Vagina (tissue), 2 donors: ENCODE measurements at places on chromosomes 4 and X.

- no peak for DNase-seq
These were observed 135.8 kb upstream of the DGKK start for GRCh38 chrX:50606300-50606950.

DNA sequence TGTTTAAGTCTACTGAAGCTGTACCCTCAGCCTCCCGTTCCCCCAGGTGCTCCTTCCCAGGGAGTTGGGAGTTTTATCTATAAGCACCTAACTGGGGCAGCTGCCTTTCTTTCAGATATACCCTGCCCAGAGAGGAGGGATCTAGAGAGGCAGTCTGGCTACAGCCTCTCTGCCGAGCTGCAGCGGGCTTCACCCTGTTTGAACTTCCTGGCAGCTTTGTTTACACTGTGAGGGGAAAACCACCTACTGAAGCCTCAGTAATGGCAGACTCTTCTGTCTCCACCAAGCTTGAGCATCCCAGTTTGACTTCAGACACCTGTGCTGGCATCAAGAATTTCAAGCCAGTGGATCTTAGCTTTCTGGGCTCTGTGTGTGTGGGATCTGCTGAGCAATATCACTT, 122.5 kb downstream of the MAGEE1 start:
- DNase-seq = no peak

DNA sequence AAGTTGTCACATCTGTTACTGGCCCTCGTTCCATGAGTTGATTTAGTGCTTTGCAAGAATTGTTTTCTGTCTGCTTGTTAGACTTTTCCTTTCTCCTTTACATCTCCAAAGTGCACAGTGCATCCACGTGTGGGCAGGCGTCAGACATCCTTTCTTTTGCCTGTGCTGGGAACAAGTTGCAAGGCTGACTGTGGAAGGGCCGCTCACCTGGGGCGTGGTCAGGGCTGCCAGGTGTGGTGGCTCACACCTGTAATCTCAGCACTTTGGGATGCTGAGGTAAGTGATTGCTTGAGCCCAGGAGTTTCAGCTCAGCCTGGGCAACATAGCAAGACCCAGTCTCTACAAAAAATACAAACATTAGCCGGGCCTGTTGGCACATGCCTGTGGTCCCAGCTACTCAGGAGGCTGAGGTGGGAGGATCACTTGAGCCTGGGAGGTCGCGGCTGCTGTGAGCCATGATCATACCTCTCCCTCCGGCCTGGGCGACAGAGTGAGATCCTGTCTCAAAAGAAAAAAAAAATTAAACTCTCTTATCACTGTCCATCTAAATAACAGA, 46.2 kb downstream of the RGS12 start:
- peak; percentile 67 for DNase-seq

DNA sequence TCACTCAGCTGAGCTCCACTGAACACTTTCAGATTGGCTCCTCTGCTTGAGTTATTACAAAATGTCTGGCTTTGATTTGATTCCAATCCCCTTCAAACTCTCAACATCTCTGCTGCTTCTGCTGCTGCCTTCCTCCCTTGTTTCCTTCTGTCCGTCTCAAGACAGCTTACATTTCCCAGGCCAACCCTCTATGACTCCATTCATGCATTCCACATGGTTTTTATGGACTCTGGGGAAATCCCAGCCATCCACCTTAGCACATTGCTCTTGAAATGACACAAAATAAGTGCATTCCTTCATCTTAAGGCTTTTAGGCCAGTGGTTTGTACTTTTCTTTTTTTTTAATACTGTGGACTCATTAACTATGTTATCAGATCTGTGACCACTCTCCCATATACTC, 68.5 kb upstream of the TMEM164 start:
- no peak for DNase-seq

- DNase-seq = no peak
These were observed 476.5 kb downstream of the PDGFC start for GRCh38 chr4:156495091-156495490.

DNA sequence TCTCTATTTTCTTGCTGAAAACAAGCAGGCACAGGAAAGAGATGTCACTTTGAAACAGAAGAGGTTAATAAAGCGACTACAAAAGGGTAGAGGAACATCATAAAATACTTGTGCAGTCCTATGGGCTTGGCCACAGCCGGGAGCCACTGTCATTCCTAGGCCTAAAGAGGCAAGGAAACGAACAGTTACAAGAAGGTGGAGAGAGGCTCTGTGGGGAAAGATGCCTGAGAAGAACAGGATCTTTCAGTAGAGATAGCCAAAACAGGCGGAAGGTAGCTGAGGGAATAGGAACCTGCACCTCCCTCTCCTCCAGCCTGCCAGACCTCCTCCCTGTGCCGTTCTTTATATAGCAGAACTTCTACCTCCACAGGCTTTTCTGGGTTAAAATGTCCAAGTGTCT, 57.4 kb upstream of the ARSJ start:
- no peak for DNase-seq

DNA sequence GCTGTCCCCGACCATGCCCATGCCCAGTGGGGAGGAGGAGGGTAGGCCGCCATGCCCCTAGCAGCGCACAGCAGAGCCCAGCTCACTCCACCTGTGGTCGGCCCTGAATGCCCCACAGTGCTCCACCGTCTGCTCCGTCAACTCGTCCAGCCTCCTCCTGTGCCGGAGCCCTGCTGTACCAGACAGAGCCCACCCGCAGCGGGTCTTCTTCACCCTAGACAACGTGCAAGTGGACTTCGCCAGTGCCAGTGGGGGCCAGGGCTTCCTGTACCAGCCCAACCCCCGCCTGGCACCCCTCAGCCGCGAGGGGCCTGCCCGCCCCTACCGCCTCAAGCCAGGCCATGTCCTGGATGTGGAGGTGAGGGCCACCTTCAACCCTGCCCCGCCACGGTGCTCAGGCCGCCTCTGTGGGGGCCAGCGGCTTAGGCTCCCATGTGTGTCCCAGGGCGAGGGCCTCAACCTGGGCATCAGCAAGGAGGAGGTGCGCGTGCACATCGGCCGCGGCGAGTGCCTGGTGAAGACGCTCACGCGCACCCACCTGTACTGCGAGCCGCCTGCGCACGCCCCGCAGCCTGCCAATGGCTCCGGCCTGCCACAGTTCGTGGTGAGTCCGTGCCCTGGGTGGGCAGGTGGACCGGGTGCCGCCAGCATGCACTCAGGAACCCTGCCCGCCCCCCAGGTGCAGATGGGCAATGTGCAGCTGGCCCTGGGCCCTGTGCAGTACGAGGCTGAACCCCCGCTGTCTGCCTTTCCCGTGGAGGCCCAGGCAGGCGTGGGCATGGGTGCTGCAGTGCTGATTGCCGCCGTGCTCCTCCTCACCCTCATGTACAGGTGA, 6.9 kb upstream of the SRPK3 start:
- DNase-seq = no peak
